ENCODE measurements at places on chromosomes 3 and 15.

- no peak for DNase-seq
Measured at GRCh38 chr15:55218056-55218455, 21.3 kb upstream of the RSL24D1 start.

DNA sequence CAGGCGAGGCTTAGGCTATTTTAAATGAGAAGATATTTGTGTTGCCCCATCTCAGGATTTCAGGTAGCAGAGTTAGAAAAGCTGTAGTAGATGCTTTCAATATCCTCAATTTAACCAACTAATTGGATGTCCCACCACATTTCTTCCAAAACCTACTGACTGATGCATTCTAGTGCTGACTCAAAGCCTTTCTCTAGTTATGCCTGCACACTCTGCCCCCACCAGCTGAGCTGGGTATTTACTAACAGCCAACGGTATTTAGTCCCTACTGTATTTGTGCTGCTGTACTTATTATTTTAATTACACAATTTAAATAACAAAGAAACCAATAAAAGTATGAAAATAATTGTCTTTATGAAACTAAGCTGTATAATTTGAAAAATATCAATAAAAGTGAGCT lies 139.5 kb downstream of the OSBPL10 start:
- no peak for DNase-seq

- DNase-seq: no peak
Measured at GRCh38 chr3:150936693-150937092, 31.5 kb upstream of the MINDY4B start.

GRCh38 chr15:45429941-45430792 lies 51.8 kb upstream of the GATM start:
- DNase-seq: peak; percentile 89
